NCI-H2171 treated with DMSO at 0.1 percent for 48 hours (cell line): ENCODE measurements at places on chromosomes 7 and 10.
A peak's percentile ranks its signal among the peaks of the same experiment; 100 is the strongest.

GRCh38 chr7:55250313-55250712 is 114.8 kb upstream of the LANCL2 start:
- peak; percentile 17 for DNase-seq

- DNase-seq = no peak
Measured at GRCh38 chr7:99707096-99707495, 27.3 kb upstream of the CYP3A5 start.

- DNase-seq = no peak
Measured at GRCh38 chr7:47078241-47078640, 503.7 kb downstream of the TNS3 start.

GRCh38 chr10:95756041-95756761 is at the start of gene ENTPD1:
ENTPD1 (plus strand) TSS chr10:95756163; CDS start chr10:95756240, 77 bp downstream.
- DNase-seq = no peak

- no peak for DNase-seq
Measured at GRCh38 chr10:92213049-92213448, 77.8 kb downstream of the CPEB3 start.

GRCh38 chr7:110386913-110387312 is 704.0 kb upstream of the LRRN3 start:
- no peak for DNase-seq

DNA sequence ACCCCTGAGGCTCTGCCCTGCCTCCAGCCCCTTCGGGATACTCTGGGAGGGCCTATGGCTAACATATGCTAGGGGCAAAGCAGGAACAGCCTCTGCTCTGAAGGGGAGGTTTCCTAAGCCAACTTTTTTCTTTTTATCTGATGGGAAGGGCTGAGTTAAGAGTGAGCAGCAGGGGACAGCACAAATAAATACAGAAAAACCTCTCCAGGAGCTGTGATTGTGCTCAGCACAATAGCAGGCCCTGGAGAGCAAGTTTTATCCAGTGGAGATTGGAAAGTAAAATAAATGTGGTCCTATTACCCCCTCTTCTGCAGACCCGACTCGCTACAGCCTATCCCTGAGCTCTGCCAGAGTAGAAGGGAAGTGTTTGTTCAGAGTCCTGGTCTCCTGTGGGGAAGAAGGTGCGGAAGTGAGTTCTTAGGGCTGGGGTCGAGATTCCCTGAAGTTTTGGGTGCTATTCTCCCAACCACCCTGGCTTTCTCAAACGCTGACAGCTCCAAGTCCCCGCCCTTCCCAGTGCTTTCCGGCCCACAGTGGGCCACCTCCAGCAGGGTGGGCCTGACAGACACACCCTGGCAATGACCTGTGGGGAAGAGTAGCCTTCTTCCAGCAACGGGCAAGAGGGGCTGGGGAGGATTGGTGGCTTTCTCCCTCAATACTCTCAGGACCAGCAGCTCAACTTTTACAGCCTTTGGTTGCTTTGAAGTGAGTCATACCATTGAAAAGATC is 23.0 kb upstream of the AFAP1L2 start:
- no peak for DNase-seq

GRCh38 chr10:30413996-30414576 is 19.9 kb upstream of the MAP3K8 start:
- no peak for DNase-seq

DNA sequence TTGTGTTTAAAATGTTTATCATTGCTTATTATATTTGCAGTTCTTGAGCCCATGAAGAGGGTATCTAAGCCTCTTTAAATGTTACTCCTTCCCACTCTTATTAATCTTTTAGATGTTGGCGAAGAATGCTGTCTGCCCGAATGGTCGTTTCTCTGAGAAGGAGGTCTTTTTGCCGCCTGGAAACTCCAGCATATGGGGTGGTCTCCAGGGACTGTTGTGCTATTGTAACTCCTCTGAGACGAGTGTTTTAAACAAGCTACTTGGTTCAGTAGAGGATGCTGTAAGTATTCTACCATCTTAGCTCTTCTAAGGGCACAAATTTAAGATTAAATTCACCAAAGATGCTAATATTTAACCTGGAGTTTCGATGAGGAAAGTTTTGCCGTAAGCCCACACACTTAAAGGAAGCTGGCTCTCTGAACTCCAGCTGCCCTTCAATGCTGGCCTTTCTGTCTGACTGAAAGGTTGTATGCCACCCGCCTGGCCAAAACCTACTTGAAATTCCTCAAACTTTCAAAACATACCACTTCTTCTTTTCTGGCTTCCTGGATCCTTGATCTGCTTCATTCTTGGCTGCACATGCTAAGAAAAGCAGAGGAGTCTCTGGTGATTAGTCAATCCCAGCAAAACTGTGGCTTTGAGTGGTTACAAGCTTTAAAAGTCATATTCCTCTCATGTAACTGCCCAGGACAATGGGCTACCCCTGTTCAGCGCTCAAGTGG is 74.7 kb downstream of the ABCA13 start:
- DNase-seq = no peak

DNA sequence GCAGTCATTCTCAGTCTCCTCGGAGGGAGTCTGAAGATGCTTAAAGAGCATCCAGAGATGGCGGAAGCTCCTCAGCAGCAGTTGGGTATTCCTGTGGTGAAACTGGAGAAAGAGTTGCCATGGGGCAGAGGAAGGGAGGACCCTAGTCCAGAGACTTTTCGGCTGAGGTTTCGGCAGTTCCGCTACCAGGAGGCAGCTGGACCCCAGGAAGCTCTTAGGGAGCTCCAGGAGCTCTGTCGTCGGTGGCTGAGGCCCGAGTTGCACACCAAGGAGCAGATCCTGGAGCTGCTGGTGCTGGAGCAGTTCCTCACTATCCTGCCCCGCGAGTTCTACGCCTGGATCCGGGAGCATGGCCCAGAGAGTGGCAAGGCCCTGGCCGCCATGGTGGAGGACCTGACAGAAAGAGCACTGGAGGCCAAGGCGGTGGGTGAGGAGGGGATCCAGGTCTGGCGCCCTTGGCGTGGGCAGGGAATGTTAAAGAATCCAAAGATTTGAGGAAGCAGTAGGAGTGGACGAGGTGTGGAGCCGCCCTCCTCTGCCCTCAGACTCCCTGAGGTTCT is 2.9 kb downstream of the ZSCAN25 start:
- DNase-seq = no peak
